ENCODE measurements at places on chromosomes 2 and 18.

DNA sequence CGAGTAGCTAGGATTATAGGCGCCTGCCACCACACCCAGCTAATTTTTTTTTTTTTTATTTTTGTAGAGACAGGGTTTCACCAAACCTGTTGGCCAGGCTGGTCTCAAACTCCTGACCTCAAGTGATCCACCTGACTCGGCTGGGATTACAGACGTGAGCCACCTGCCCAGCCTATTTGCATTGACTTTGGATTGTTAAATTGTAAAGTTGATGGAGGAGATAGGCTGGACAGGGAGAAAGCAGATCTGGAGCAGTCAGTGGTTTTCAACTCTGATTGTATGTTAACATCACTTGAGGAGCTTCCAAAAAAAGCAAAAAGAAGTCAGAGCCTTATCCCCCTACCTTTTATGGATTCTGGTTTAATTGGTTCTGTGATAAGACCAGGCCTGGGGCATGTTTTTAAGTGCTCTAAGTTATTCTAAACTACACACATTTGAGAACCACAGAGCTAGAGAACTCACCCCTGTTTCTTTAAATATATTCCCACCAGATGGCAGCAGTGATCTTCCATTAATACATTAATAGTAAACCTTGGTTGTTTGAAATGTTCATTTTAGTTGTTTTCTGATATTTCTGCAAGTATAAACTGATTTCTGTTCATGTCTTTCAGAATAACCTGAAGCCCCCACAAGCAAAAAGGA is 7.5 kb downstream of the C2orf49 start:
- peak; percentile 44 for DNase-seq

- DNase-seq: no peak
Measured at GRCh38 chr2:132462236-132462635, 45.6 kb downstream of the GPR39 start.

GRCh38 chr18:49648811-49649210 is 87.0 kb downstream of the LIPG start:
- no peak for DNase-seq

DNA sequence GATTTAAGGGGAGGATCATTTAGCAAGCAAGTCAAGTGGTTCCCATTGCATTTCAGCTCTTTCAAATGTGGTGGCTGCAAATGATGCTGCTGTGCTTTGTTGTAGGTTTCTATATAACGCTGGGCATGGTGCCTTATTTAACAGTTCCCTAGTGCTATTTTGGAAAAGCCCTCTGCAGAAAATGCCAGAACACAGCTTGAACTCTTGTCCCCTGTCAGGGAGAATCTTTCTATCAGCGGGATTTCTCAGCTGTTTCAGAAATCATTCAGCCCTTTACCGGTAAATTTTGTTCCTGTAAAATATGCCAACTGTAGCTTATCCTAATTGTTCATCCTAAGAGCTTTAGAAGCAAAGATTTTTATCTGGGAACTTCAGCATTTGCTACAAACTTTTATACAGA is 77.8 kb upstream of the DTNA start:
- no peak for DNase-seq

GRCh38 chr2:171432969-171433762 is 624 bp downstream of the METTL8 start:
- DNase-seq: peak; percentile 43

GRCh38 chr2:96906729-96907114 is 36.8 kb upstream of the SEMA4C start:
- no peak for DNase-seq

GRCh38 chr2:56239437-56239836 is 55.6 kb downstream of the CCDC85A start:
- no peak for DNase-seq

- no peak for DNase-seq
Measured at GRCh38 chr18:67117804-67118203, 398.7 kb downstream of the DSEL start.

DNA sequence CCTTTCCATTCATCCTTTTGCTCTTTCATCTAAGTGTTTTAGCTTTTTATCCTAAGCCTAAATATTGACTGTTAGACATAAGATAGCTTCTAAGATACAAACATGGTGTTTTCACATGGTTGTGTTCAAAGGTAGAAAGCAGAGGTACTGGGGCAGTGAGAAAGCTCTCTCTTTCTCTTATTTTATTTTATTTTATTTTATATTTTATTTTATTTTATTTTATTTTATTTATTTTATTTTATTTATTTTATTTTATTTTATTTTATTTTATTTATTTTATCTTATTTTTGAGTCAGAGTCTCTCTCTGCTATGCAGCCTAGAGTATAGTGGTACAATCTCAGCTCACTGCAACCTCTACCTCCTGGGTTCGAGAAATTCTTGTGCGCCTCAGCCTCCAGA is 287.2 kb downstream of the IKZF2 start:
- DNase-seq: no peak

GRCh38 chr2:53842891-53843290 is 16.9 kb downstream of the GPR75 start:
- DNase-seq: no peak

DNA sequence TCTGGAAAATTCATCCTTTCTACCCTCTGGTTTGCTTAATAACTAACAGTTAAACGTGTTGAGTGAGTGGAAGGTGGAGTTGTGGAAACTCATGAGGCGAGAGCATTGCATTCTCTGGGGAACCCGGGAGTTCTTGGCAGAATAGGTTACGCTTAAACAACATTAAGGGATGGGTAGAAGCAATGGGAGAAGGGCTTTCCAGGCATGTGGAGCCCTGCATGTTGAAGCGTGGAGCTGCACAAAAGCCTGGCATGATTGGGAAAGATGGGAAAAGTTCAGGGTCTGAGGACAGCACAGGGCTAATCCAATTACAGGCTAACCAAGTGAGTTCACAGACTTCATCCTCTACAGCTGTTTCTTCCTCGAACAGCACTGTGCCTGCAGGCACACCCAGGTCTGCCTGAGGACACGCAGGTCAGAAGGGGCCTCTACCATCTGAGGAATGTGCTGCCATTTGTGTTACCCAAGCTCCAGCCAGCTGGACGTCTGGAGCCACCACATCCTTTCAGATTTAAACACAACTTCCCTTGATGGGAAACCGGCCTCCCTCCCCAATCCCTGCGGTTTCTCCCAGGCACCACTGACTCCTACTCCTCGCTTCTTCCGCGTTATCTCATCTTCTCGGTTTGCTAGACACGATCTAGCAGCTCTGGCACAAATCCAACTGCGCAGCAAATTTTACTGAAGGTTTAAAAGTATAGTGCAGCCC is 164.2 kb downstream of the ANTXR1 start:
- DNase-seq: no peak

- no peak for DNase-seq
Measured at GRCh38 chr2:238864207-238865014, 16.5 kb downstream of the TWIST2 start.

DNA sequence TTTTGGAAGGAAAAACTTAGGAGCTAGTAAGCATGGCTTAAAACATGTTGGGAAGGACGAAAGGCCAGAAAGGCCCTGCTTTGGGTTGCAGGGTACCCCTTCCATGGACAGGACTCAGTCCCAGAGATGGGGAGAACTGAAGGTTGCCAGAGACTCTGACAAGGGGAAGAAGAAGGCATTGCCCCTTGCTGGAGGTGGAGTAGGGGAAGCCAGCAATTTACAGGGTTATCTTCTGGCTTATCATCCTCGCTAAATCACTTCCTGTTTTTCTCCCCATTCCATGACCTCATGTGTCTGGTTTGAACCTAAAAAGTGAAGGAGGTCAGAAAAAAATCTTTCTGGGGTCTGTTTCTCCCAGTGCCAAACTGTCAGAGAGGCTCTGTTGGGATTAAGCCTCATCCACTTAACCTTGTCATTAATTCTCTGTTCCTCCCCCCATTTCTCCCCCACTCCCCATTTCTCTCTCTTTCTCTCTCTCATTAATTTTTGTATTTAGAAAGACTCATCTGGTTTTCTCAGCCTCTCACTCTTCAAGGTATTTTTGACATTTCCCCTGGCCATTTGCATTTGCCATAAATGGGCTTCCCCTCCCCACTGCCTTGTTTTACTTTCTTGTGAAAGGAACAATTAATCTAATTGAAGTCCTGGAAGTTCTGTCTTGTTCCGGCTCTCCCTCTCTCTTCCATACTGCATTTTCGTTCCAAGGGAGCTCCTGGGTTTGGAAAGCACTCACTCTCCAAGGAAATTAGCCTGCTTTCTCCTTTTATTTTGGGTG is 17.4 kb downstream of the NRP2 start:
- DNase-seq: no peak

DNA sequence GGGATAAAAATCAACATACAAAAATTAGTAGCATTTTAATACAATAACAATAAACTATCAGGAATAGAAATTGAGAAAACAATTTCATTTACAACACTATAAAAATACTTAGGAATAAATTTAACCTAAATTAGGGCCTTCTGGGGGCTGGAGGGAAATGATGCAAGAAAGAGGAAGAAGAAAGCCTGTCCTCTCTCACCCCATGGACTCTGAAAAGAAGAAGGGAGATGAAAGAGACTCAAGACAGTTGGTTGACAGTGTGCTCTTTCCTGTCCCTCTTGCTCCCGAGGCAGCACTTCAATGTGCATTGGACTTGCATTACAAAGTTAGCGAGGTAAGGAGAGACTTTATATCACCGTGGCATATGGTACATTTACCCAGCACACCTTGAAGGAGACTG is 88.5 kb downstream of the VAPA start:
- DNase-seq: no peak

- no peak for DNase-seq
Measured at GRCh38 chr18:49931760-49932159, 118.4 kb upstream of the ACAA2 start.

- DNase-seq: no peak
Measured at GRCh38 chr2:241011296-241011600, 12.8 kb downstream of the SNED1 start.

DNA sequence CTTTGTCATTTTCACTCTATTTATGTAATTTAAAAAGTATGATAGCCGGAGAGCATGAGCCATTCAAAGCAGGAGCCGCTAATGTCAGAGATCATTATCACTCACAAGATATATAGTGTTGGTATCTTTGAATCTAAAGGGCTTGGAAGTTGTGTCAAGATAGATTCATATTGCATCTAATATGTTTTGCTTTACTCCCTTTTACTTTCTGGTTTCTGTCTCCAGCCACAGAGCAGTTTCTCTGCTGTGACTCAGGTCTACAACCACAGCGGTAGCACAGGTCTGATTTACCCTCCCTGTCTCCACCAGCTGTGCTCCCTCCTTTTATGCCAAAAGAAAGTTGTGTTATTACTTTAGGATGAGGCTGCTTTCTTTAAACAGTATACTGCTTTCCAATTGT is 424.0 kb downstream of the ARHGAP15 start:
- no peak for DNase-seq

GRCh38 chr2:54457323-54458023 is 1.3 kb downstream of the SPTBN1 start:
- DNase-seq: no peak

- DNase-seq: no peak
Measured at GRCh38 chr2:10120877-10121574, 1.5 kb upstream of the RRM2 start.

DNA sequence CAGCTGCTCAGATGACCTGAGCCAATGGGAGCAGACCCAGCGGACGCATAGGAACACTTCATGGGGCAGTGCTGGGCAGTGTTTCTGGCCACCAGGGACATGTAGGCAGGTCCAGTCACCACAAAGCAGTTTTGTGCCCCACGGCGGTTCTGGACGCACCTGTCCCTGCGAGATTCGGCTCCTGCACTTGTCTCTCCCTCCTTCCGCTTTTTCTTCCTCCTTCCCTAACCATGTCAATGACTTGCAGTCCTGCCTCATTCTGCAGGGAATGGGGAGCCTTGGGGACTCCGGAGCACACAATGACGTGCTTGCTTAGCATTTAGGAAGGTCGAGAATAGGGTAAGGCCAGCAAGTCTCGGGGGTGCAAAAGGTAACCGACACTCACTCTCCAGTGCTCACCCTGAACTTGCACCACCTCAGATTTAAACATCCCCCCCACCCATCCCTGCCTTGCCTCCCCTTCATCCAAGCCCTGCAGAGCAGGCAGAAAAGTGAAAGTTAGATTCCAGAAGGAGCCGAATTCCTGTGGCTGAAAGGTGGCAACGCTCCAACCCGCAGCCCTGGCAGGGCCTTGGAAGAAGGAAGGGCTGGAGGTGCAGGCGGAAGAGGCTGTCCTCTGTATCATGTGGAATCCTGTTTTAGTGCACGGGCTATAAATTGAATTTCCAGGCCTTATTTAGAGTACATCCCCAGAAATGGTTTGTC is 40.5 kb upstream of the ATG16L1 start:
- DNase-seq: no peak

GRCh38 chr18:14029512-14029911 is 102.7 kb downstream of the ZNF519 start:
- DNase-seq: no peak

DNA sequence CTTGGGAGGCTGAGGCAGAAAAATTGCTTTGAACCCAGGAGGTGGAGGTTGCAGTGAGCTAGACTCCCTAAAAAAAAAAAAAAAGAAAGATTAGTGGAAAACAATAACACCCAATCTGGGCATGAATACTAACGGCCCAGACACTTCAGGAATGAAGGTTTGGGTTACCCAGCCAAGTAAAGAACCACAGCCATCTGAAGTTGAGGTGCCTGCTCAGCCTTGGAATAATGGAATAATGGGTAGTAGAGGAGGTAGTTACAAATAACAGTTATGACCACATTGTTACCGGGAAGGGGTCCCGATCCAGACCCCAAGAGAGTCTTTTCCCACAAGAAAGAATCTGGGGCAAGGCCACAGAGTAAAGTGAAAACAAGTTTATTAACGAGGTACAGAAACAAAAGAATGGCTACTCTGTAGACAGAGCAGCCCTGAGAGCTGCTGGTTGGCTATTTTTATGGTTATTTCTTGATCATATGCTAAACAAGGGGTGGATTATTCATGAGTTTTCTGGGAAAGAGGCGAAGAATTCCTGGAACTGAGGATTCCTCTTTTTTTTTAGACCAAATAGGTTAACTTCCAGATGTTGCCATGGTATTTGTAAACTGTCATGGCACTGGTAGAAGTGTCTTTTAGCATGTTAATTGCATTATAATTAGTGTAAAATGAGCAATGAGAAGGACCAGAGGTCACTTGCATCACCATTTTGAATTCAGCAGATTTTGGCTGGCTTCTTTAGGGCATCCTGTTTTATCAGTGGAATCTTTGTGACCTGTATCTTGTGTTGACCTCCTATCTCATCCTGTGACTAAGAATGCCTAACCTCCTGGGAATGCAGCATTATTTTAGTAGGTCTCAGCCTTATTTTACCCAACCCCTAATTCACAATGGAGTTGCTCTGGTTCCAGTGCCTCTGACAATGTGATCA is 96.2 kb upstream of the HAAO start:
- no peak for DNase-seq

GRCh38 chr2:220046507-220046906 is 419.1 kb downstream of the SLC4A3 start:
- no peak for DNase-seq

DNA sequence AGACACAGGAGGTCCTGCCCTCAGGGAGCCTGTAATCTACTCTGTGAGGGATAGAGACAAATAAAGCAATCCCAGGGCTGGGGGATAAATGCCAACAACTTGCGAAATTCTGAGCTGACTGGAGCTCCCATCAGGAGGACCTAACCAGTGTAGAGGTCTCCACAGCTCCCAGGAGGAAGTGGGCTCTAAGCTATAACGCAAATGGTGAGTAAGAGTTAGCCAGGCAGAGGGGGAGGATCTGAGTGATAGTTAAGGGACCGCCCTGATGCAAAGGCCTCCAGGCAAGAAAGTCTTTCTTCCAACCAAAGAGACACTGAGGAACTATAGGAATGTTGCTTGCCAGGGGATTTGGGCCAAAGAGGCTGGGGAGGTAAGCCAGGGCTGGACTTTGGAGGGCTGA is 16.0 kb upstream of the ZNF532 start:
- no peak for DNase-seq

- no peak for DNase-seq
Measured at GRCh38 chr2:111194835-111195621, 74.3 kb downstream of the BCL2L11 start.

Measured in CD4-positive, alpha-beta T cell treated with Interferon alpha-2 for 1 hour (primary cell).